Stimulated activated CD4-positive, alpha-beta T cell treated with anti-CD3 and anti-CD28 coated beads, Interleukin-12 subunit alpha, Interleukin-12 subunit beta, amount 100 ng/mL, for 48 hours (primary cell): ENCODE measurements at places on chromosomes 1 and 21.

DNA sequence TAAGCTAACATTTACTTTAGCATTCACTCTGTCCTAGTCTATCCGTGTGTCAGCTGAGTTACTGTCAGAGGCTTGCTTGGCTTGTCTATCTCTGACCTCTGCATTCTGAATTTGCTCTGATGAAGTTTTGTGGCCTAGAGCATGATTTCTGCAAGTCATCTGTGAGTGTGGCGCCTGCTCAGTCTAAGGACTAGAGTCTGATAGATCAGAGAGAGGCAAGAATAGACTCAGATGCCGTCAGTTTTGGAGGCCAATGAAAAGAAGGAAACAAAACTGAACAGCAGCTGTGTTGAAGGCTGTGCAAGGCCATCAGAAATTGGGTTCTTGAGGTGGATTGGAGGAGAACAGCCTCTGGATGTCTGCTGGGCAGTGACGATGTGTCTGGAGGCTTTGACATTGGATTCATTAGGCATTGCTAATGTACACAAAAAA, 573.1 kb downstream of the USP25 start:
- DNase-seq: no peak

DNA sequence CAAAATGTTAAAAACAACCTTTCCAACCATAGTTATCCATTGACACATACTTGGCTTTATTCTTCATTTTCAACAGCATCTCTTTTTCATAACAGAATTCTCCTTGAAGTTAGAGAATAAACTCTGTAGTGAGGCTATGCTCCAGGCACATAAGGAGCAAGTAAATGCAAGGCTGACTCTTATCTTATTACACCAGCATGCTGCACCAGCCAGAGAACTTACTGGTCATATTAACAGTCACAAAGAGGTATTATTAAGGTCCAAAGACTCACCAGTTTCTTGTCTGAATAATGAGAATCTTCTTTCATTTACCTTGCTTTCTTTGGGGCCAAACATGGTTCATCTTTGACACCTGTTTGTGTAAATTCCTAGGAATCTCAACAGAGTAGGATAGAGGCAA, 71.3 kb upstream of the IVNS1ABP start:
- no peak for DNase-seq

GRCh38 chr1:52659851-52660596, 27.1 kb downstream of the SHISAL2A start:
- DNase-seq: no peak

DNA sequence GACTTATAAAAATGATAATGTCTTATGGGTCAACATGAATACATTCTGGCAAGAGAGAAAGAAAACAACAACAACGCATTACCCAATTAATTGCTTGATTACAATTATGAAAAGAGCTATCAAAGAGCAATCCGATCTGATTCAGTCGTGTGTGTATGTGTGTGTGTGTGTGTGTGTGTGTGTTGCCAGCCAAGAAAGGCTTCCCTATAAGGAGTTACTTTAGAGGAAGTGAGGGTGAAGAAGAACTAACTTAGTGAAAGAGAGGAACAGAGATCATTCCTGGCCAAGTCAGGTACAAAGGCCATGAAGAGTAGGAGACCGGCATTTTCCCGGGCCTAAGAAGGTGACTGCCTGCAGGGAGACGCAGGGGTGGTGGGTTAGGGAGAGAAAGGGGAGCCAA, 9.4 kb downstream of the TMEM35B start:
- no peak for DNase-seq

DNA sequence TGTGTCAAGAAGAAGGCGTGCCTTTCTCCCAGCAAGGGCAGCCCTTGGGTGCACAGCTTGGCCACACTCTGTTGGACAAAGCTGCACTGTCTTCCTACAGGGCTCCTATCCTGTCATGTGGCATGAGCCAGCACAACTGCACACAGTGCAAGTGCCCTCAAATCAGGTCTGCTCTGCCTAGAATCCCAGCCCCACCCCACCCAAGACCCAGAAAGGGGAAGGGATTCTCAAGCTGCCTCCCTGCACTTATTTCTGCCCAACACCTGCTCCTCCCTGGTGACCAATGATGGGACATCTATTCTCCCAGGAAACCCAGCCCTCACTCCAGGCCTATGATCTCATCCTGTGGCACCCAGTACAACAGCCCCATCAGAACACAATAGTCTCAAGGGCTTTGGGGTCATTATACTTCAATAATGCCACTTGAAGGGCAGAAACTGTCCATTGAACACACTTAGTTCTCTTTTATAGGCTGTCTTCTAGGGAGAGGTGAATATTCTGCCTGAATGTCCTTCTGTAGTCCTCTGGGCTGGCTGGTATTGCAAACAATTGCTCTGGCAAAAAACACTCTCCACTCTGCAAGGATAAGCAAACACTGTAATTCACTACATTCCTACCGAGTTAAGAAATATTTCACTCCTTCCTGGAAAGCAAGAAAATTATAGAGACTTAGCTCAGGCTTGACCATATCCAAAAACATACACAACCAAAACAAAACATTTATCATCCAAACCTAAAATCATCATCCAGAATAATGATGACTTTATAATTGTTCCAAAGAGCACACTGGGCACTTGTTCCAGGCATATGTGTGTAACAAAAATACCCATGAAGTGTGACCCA, 43.1 kb upstream of the IGSF3 start:
- no peak for DNase-seq

DNA sequence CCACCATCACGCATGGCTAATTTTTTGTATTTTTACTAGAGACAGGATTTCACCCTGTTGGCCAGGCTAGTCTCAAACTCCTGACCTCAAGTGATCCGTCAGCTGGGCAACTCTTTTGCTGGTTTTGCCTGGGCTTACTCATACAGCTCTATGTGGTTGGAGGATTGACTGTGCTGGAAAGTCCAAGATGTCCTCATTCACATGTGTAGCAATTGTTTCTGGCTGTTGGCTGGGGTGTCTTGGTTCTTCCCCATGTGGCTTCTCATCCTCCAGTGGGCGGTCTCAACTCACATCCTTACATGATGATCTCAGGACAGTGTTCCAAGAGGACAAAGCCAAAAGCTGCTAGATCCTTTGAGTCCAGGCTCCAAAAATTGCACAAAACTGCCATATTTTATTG, 53.3 kb downstream of the TEX35 start:
- DNase-seq: no peak

GRCh38 chr1:28950449-28950848, 36.1 kb downstream of the EPB41 start:
- DNase-seq: no peak

DNA sequence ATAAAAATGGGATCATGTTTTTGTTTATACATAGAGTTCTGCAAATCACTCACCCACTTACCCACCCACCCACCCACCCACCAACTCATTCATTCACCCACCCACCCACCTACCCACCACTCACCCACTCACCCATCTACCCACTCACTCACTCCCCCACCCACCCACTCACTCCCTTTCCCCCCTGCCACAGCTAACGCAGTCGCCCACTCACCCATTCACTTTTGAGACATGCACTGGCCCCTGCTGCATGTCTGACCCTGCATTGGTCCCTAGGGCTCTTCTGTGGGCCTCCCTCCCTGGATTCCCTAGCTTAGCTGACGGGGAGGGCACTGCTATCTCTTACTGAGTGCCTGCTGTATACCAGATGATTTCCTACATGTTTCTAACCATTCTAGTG, 100.4 kb upstream of the CSF3R start:
- no peak for DNase-seq
